ENCODE measurements at places on chromosomes 5 and 9.
A peak's percentile ranks its signal among the peaks of the same experiment; 100 is the strongest.

GRCh38 chr5:72458407-72458806, 48.8 kb downstream of the ZNF366 start:
- no peak for DNase-seq

DNA sequence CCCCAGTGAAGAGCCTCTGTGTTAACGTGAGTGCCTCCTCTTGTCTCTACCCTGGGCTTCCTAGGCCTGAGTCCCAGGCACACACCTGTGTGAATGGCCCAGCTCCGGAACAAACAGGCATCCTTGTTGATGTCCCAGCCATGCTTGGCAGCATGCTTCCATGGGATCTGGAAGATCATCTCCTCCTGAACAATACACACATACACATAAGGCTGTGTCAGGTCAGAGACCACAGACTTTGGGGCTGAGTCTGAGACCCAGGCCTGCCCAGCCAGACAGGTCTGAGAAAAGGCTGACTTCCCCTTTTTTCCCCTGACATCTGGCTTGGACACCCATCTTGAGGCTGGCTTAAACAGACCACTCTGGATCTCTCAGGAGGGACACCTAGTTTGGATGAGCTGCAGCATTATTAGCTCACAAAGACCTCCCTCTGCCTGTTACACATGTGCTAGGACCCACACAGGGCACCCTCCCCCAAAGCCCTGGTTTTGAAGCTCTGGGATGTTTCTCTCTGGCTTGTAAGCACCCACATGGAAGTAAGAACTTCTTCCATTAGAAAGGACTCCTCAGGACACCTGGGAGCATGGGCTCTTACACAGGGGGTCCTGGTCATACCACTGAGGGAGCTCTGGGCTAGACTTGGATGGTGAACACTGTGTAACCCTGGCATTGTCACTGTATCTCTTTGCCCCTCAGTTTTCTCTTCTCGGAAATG, 2.6 kb downstream of the IRF1 start:
- peak; percentile 33 for DNase-seq

- no peak for DNase-seq
Measured at GRCh38 chr9:98590101-98590500, 118.6 kb downstream of the GABBR2 start.

DNA sequence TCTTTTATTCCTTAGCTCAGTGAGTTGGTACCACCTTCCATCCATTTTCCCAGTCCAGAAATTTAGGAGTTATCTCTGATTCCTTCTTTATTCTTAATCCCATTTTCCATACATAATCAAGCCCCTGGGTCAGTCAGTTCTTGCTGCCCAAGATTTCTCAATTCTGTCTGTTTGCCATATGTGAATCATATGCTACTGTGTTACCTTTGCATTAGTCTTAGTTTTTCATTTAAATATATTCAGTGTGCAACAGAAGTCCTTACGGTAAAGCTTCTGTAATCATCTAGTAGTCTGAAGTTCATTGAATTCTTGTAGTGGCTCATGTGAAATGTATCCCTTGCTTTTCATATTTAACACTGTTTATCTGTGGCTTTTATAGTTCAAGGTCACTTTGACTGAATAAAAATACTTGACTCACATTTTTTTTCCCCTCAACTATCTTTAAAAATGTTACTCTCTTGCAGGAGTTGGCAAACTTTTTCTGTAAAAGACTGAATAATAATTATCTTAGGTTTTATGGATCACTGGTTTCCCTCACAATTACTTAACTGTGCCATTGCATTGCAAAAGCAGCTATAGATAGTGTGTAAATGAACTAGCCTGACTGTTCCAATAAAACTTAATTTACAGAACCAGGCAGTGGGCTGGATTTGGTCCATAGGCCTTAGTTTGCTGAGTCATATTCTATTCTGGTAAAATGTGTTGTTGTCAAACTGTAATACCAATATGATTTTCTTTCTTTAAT, 6.9 kb downstream of the KIAA1958 start:
- no peak for DNase-seq

GRCh38 chr9:34746526-34746925, 36.6 kb upstream of the CCL21 start:
- DNase-seq = no peak

Measured in SJSA1 (cell line).